ENCODE measurements at places on chromosomes 7 and 10.
A peak's percentile ranks its signal among the peaks of the same experiment; 100 is the strongest.

DNA sequence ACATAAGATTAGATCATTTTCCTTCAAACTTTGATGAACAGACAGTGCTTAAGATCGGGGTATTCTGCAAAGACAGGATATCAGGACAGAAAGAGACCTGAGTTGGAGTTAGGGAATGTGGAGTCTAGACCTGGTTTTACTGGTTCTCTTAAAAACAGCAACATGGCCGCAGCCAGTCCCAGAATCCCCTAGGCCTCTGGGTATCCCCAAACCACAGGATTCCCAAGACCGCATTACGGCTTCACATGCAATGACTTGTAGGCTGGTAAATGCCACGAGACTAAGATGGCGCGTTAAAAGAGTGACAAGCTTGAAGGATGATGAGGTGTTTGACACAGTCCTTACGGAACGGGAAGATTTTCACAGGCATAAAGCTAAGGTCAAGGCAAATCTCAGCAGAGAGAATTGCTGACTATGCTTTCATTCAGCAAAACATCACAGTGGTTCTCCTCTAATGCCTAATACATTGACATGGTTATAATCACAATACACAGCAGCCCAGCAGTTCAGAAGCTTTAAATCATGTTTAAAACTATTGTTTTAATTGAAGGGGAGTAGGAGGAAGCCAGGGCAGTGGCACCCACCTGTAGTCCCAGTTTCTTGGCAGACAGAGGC lies 32.9 kb downstream of the MPP7 start:
- no peak for ATAC-seq

DNA sequence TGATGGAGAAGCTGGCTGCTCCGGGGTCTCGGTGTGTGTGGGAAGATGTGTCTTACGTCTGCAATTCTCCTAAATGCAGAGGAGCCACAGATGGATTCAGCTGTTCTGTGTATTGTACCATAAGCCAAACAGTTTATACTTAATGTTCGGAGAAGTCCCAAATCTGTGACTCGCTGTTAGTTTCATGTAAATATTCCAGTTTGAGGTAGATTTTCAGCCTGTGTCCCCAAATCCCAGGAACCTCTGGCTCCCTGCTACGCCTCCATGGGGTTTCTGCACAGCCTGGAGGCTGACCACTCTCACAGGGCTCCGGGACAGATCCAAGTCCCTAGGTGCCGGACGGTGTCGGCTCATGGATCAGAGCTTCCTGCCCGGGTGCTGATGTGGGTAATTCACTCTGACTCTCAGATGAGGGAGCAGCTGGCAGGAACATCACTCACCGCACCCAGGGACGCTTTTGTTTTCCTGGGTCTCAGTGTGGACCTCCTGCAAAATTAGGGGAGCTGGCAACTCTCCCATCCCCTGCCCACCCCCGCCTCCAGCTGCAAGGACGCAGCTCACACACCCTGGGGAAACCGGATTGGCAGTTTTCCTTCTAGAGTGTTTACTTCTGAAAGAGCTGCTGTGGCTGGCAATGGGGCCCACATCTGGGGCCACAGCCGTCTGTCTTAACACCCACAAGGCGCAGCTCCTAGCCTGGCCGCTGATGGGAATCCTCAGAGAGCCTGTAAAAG lies 421.1 kb upstream of the FOXK1 start:
- no peak for ATAC-seq

GRCh38 chr10:133378251-133379096 lies 588 bp upstream of the PAOX start:
- peak; percentile 77 for ATAC-seq

GRCh38 chr7:27616914-27617548 lies 45.7 kb downstream of the HIBADH start:
- no peak for ATAC-seq

DNA sequence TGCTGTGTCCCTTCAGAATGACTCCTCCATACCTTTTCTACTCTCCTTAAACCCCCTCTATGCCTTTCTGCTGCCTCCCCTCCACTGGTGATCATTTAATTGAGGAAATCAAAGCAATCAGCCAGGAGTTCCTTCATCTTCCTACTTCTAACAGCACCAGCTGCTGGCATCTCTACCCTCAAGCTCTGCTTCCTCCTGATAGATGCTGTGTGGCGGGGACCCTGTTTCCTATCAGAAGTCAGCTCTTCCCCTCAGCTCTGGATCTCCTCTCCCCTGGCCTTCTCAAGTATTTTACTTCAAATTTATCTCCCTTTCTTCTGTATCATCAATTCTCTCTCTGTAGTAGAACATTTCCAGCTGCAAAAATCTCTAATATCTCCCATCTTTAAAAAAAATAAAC lies 183.7 kb downstream of the ELMO1 start:
- no peak for ATAC-seq

GRCh38 chr7:51013861-51014511 lies 231.3 kb upstream of the GRB10 start:
- no peak for ATAC-seq

DNA sequence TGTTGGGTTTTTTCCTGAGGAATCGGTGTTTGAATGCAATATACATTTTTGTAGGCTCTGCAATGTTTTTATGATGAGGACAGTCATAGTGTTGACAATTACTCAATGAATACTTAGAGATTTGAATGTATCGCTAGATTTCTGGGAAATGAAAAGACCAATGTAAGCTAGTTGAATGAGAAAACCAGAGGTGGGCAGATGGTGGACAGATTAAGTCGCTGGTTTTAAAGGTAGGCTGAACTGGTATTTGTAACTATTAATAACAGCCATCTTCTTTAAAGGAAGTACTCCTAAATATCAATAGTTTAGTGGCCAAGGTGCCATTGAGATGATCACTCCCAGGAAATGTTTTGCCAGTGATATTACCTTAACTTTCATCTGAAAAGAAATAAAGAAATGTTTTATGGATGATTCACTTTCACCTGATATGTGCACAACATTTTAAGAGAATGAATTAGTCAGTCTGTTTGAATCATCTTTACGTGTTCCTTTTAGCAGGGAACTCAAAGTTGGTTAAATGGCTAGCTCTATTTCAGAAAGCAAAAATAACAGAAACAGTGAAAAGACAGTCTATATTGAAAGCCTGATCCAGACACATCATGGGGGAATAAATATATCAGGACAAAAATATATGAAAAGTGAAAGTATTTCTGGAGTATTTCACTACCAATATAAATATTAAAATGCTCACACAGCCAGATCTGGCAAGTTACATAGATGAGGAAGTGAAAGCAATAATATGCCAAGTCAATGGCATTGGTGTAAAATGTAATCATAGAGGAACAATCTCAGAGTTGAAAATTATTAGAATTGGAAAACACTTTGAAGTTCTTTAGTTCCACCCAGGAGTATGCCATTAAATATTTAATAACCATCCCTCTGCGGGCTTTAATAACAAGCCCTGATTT lies 20.7 kb downstream of the MET start:
- ATAC-seq: peak; percentile 56

GRCh38 chr10:24451325-24451820 lies 242.4 kb downstream of the KIAA1217 start:
- no peak for ATAC-seq

- ATAC-seq: no peak
These were observed 18.6 kb downstream of the ALDH18A1 start for GRCh38 chr10:95637911-95638310.

DNA sequence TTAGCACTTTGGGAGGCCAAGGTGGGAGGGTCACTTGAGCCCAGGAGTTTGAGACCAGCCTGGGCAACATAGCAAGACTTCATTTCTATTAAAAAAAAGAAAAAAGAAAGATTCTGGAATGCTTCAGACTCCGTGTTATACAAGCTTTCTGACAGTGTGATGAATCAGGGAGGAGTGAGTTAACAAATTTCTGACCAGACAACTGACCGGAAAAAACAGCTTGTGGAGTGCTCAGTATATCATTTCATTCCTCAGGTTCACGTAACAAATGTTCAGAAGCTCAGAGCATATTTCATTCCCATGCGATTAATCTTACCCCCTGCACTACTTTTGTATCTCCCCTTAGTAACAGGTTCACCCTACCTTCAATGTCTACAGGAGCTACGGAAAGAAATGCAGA lies 28.6 kb upstream of the TNPO3 start:
- no peak for ATAC-seq

- no peak for ATAC-seq
These were observed 231.8 kb upstream of the CACNA2D1 start for GRCh38 chr7:82675396-82675795.

GRCh38 chr7:34430456-34430855 lies 227.6 kb upstream of the NPSR1 start:
- no peak for ATAC-seq

DNA sequence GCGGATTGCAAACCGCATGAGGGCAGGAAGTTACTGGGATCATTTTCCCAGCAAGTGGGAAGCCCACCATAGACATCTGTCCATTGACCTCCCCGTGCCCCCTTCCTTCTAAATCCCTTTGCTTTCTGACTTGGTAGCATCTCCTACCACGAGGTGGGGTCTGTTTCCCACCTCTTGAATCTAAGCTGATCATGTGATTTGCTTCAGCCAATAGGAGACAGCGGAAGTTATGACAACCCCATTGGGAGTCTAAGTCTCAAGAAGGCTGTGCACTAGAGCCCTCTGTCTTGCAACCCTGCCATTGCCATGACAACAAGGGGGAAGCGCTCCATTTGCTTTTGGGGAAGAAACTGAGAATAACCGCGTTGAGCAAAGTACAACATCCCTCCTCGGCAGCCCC lies 39.2 kb upstream of the CARD11 start:
- no peak for ATAC-seq

- ATAC-seq: no peak
These were observed 495.3 kb downstream of the LRMDA start for GRCh38 chr10:75926763-75927162.

- ATAC-seq: no peak
These were observed 164.4 kb downstream of the SH2D4B start for GRCh38 chr10:80702143-80702542.

GRCh38 chr7:28354601-28355402 lies 57.5 kb upstream of the CREB5 start:
- ATAC-seq: no peak

- ATAC-seq: no peak
These were observed 5.8 kb upstream of the CPA1 start for GRCh38 chr7:130374507-130374906.

DNA sequence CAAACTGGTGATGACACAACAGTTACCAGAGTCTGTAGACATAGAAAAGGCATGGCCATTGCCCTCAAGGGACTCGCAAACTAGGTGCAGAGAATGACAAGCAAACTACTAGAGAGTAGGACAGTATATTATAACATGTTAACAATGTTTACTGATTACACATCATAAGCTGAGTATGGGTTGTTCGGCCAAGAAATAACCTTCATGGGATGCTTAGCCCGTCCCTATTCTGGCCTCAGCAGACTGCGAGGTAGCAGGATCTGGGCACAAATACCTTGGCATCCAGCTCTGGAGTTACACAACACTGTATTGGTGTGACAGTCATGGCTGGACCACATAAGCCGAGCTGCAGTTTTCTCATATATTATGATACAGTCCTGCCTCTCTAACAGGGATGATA lies 51.4 kb downstream of the ABCB4 start:
- ATAC-seq: no peak

DNA sequence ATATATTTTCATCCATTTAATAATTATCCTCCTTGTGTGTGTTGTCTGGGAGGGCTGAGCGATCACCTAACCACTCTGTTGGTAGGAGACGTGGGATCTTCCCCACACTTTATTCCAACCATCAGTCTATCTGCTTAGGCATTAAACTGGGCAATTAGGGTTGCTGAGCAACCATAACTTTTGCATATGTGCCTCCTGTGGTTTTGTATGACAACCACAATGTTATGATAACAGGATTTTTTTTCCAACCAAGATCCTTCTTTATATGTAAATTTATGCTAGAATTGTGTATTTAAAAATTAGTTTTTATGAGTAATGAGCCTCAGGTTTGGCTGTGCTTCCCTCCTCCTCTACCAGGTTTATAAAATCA lies 495.0 kb upstream of the MGMT start:
- ATAC-seq: no peak

GRCh38 chr7:97731736-97732564 lies at the start of gene TAC1:
Gene TAC1, plus strand, starts transcription at chr7:97732086. Its CDS starts 527 bp downstream, at chr7:97732613.
- ATAC-seq: no peak

DNA sequence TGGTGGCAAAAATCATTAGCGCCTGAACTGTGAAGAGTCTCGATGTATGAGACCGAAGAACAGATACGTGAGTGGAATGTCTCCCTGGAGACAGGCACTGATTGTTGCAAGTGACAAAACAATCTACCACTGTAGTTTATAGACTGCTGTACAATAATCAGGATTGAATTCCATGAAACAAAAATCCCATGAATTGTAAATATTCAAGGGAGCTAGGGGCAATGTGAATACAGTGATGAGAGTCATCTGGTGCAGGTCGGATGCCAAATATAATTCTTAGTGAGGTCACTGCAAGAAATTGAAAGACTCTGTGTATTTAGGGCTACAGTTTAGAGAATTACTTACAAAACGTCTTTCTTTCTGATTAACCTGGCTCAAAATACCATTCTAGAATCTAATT lies 594.4 kb upstream of the VSTM2A start:
- no peak for ATAC-seq

DNA sequence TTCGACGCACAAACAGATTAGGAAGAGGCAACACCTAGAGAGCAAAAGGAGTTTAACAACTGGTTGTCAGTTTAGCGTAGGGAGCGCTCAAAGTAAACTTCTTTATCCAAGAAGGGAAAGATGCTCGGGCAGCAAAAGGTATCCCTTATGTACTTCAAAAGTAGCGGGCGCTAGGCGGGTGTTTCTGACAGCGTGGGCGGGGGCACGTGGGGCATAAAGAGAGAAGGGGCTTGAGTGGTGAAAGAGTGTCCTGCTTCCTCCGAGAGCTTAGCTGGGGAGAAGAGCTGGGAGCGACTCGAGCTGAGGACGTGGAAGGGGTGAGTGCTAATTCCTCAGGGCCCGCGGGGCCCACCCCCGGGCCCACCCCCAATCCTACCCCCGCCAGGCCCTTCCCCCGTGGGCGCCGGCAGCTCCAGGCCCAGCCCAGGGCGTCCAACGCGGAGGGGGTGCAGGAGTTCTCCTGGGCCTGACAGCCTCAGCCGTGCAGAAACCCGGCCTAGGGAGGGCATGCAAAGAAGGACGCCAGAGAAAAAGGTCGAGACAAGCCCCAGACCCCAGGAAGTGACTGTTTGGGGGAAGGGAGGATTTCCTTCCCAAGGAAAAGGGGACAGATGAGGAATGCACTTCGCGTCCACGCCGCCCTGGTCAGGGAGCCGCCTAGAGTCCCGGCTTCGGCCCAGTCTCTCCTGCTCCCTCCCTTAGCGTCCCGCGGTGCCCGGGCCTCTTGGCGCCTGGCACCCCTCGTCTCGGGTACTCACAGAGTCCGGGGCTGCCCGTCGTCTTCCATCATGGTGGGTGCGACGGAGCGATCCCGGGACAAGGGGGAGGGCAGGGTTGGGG lies 868 bp downstream of the TIAL1 start:
- ATAC-seq: peak; percentile 53

GRCh38 chr10:9228771-9229170 lies 1174.3 kb downstream of the GATA3 start:
- no peak for ATAC-seq

All from stimulated activated memory B cell treated with anti-CD40 and anti-IgM and Interleukin-4, amounts not matched to agents 10 μg/mL and 1 μg/mL and 100 μg/mL, for 72 hours (primary cell).